ENCODE measurements at places on chromosomes 12 and 14.

- peak; percentile 17 for DNase-seq
Observed at GRCh38 chr14:24428628-24429394, 657 bp downstream of the CBLN3 start.

DNA sequence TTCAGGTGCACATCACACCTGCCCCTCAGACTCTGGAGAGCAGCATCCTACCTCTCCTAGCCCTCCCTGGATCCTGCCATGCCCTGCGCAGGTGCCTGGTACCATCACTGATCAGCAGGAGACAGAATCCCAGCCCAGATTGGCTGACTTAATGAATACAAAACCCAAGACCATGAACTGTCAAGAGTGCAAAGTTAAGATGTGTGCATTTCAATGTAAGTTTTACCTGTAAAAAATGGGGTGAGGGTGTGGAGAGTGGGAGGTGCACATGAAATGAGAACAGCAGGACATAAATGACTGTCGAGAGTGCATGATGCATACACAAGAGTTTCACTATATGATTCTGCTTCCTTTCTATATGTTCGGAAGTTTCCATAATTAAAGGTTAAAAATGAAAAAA lies 57.9 kb upstream of the GPR68 start:
- no peak for DNase-seq

- DNase-seq = peak; percentile 27
Observed at GRCh38 chr14:84584511-84584910, 945.4 kb upstream of the FLRT2 start.

DNA sequence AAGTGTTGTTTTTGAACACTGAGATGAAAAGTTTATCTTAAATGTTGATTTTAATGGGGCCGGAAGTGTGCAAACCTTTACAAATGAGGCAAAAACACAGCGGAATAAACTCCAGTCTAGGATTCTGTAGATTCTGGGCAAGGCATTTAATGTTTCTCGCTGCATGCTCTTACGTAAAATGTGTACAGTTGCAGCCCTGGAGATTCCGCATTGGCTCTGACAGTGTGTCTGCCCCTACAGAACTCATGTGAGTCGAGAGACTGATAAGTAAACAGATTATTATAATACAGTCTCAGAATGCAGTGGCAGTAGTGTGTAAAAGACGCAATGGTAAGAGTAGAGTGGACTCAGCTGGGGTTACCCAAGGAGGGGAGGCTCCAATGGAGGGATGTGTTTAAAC lies 33.6 kb downstream of the LRRK2 start:
- DNase-seq = no peak
